Stimulated activated CD4-positive, alpha-beta T cell treated with anti-CD3 and anti-CD28 coated beads, Interleukin-12 subunit alpha, Interleukin-12 subunit beta, amount 100 ng/mL, for 24 hours (primary cell): ENCODE measurements at places on chromosomes 2 and 18.

DNA sequence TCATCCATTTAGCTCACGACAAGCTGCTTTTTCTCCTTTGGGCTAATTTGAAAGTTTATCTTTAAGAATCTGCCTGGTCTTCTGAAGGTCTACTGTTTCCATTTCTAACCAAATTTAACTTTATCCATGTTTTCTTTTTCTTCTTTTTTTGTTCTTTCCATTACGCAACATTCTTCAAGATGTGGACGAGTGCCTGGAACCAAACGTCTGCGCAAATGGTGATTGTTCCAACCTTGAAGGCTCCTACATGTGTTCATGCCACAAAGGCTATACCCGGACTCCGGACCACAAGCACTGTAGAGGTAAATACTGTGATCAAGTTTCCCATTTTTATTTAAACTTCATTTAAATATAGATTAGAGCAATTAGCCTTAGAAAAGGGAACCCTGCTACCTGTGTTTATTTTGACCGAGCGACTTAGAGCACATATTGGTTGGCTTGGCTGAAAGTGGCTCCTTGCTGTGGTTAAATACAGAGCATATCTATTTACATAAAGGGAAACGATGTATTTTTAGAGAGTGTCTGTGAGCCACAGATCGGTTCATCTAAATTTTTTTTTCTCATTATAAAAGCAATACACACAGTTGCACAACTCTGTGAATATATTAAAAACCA lies 183.4 kb upstream of the RASGRP3 start:
- no peak for DNase-seq

DNA sequence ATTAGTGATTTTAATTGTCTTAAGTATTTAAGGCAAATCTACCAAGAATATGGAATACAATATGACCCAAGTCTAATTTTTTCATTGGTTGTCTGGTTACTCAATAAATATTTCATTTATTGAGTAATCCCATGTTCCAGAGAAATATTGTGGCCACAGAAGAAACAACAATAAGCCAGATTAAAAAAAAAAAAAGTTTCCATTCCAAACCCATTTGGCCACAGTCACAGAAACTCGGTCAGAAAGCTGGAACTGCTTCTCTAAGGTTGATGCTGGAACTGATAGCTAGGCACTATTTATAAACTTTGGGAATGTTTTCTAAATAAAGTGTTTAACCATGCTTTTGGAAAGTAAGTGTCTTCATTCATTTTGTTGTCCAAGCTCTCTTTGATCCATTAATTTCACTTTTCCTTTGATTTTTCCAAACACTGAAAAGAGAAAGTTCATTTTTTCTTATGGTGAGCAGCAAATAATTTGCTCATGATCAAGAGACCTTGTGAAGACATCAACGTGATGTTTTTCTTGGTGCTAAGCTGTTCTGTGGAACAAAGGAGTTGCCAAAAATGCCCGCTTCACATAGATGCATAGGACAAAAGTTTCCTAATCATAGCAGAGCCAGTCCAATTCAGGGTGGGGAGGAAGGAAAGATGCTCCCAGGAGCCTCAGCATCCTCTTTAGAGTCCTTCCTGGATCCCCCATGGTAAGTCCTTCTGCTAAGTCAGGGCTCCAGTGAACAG lies 72.1 kb upstream of the CCBE1 start:
- no peak for DNase-seq

DNA sequence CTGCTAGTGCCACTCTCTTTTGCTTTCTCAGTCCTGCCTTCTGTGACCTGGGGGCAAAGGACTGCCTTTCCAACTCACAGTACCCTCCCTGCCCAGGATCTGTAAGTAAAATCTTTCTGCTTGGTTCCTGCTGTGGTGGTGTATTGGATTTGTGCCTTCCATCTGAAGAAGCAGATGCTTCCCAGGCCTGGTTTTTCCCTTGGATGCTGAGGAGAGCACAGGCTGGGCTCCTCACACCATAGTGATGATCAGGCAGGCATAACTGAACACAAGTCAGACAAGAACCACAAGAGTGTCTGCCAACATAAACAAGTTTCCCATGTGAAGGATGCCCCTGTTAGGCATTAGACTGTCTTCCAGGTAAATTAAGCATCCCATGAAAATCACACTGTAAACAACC lies 121.3 kb upstream of the NRXN1 start:
- DNase-seq = no peak

DNA sequence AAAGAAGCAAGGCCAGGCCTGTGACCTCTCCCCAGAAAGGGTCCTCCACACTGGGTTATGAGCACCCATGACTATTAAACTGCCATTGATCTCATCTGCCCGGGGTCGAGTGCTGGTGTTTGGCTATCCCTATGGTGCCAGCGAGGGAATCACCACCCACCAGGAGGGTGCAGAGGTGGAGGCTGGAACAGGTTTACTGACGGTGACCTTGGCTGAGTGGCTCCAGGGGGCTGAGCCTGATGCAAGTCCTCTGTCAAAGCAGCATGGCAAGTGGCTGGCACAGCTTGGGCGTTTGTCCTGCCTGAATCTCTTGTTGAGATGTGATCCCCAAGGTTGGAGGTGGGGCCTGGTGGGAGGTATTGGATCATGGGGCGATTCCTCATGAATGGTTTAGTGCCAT lies 196.4 kb upstream of the HDAC4 start:
- DNase-seq = no peak

DNA sequence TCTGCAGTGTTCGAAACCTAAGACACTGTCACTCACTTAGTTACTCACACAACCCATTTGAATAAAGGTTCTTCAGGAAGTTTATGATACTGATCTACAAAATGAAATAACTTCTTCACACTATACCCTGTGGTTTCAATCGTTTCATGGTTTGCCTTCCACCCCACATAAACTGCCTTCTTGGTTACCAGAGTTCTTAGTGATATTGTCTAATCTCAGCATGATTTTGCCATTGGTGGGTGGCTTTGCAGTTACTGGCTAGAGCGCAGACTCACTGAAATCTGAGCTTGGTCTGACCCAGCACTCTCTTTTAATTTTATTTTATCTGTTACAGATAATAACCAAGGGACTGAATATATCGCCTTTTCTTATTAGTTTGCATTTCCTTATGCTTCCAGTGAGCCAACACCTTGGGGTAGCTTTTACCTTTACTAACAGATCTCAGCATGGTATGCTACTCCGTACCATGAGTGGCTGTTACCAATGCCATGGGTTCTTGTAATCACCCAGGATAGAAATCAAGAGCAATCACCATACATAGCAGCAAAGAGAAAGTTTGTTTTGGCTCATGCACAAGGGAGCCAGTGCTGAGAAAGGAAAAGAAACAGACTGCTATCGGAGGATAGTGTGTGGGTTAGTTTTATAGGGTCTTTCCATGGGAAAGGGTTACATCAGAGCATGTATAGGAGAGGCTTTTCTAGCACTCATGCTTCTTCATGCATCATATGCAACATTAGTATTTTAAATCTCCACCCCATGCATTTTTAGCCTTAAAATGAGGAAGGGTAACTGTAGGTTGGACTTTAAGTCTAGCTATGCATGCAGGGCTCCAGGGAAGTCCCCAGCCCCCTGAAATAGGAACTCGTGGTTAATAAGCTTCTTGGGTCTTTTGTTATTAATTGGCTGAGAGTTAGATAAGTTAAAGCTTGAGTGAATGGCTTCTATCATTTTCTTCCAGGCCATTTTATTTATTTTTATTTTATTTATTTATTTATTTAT lies 33.3 kb downstream of the ANXA4 start:
- DNase-seq = no peak

- no peak for DNase-seq
These were observed 37.1 kb downstream of the TEX51 start for GRCh38 chr2:126935774-126936173.

GRCh38 chr2:120400551-120400950 lies 54.6 kb downstream of the INHBB start:
- no peak for DNase-seq

DNA sequence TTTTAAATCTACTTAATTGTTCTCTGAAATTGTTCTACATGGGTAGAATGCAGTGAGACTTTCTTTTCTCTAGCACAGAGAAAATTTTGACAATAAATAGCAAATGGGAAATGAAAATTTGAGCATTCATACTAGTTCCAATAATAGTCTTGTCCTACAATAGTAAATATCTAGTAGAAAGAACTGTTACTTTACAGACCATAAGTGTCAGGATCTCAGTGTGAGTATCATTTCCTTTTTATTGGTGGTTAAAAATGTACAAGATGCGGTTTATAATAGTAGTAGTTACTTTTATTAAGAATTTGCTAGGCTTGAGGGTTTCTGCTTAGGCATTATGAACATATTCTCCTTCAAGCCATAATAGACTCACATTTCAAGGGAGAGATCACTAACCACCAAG lies 43.2 kb downstream of the KCNE4 start:
- DNase-seq = no peak

DNA sequence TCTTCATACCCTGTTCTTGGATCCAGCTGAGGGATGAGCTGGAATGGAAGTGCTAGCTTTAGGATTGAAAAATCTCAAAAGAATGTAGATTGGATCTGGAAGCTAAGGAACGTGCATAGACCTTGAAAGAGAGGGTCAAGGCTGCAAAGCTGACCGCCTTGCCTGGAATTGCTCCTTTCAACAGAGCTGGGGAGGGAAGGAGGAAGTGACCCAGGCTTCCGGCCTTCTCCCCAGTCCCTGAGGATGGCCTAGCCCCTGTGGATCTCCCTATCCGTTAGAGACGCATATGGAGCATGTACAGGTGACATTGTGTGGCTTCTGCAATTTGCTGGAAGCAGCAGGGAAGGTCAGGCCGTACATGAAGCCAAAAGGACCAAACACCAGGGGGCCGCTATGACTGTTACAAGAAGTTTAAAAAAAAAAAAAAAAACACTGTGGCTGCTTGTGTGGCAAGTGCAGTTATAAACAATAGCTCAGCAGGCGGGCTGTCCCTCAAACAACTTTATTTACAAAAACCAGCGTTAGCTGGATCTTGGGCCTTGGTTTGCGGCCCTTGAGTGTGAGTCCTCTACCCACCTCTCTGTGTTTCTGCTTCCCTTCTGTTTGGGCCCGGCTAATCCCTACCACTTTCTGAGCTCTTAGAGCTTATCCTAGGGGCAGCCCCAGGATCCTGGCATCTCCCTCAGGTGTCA lies 227.6 kb downstream of the SEPTIN10 start:
- no peak for DNase-seq

- DNase-seq = no peak
These were observed 262.0 kb downstream of the MREG start for GRCh38 chr2:215751200-215751910.

DNA sequence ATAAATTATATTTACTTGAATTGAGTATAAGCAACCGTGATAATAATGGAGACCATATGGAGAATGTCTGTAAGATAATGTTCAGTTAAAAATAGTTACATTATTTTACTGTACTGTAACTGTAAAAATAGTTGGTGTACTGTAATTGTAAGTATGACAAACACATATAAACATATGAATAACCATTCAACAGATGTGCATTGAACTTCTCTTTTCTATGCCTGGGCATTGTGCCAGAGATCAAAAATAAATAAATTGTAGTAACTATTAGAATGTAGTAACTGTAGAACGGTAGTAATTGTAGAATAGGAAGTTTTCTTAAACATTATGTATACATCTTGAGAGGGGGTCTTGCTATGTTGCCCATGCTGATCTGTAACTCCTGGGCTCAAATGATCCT lies 287.4 kb upstream of the EPAS1 start:
- no peak for DNase-seq

DNA sequence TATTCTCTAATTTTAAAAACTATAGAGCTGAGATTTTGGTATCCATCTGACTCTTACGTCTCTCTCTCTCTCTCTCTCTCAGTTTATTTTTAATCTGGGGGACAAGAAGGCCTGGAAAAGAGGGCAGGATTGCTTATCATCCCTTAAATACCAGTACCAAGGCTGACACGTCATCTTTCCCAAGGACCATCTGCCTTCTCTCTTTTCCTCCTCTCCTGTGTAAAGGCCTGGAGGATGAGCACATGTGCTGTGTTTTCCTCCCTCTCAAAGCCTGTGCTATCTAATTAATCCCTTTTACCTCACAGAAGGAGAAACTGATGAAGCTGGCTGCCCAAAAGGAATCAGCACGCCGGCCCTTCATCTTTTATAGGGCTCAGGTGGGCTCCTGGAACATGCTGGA lies 7.3 kb downstream of the IL37 start:
- no peak for DNase-seq

- DNase-seq = no peak
These were observed 3.2 kb downstream of the EPAS1 start for GRCh38 chr2:46300406-46300832.

DNA sequence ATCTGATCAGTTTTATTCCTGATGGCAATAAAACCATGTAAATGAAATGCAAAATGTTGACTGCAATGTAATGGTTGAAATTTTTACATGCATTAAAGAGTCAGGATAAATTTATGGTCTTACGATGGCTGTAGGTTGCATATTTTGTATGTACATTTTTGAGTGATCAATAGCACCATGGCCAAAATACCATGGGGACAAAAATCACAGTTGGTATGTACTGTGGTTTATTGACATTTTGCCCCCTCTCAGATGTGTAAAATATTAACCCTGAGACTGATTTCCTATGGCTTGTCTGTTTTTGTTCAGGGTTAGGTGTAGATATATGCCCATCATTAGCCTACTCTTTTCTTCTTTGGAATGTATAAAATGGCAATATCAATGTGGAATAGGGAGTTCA lies 138.1 kb downstream of the PARD3B start:
- no peak for DNase-seq

DNA sequence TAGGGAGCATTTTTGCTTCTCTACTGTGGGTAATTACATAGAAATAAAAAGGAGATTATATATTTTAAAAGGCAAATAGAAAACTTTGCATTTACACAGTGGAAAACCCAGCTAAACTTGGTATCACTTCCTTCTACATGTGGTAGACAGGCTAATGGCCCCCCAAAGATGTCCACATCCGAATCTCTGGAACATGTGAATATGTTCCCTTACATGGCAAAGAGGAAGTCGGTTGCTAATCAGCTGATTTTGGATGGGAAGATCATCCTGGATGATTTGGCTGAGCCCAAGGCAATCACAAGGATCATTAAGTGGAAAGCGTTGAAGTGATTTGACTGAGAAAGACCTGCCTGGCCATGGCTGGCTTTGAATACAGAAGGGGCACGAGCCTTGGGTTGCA lies 26.2 kb downstream of the CREG2 start:
- DNase-seq = no peak

GRCh38 chr18:70046796-70047195 lies 99.1 kb upstream of the CD226 start:
- DNase-seq = no peak
